ENCODE measurements at places on chromosomes 7 and 10.

GRCh38 chr7:101507791-101508252 is 121.3 kb downstream of the MYL10 start:
- DNase-seq: no peak

DNA sequence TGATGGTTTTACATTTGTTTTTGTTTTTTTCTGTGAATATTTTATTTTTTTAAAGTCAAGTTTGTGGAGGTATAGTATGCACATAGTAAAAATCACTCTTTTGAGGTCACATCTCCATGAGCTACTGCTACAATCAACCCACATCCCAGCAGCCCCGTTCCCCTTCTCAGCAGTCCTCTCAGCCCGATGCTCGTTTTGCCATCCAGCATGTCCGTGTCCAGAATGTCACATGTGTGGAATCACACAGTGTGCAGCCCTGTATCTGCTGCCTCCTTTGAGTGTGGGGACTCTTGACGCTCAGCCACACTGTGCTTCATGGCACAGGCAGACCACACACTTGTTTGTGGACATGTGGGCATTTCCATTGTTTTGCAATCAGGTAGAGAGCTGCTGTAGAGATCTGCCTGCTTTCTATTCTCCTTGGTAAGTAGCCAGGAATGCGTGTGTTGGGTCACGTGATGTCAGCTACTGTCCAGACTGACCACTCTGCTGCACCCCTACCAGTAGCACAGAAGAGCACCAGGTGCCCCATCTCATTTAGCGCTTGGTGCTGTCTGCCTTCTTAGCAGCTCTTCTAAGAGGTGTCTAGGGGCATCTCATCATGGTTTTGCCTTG is 71.6 kb upstream of the CAMK2B start:
- DNase-seq: peak; percentile 45

DNA sequence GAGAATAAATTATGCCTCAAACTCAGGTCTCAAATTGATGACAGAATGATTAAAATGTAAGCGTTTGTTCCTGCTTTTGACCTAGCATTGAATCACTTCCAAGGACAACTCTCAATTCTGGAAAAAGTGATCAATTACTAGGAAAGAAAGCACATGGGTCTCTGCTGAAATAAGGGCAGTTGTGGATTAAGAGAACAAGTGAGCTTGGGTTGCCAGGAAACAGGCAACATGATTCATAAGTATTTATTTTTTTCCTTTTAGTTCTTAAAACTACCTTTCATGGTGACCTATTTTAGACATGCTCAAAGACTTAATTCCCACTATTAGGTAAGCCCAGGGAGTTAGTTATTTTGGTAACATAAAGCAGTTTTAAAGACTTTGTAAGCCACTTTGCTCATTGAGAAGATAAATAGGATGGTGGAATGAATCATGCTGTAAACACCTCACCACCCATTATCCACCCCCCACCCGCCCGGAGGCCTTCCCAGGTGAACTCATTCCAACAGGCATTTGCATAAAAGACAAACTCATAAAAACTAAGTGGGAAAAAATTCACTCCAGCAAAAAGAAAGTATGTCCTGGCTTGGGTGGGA is 728.3 kb downstream of the SORCS1 start:
- no peak for DNase-seq

- peak; percentile 3 for DNase-seq
Observed at GRCh38 chr7:147406521-147407135, 1183.9 kb upstream of the C7orf33 start.

- DNase-seq: no peak
Observed at GRCh38 chr10:60390224-60390626, 550 bp upstream of the ANK3 start.

DNA sequence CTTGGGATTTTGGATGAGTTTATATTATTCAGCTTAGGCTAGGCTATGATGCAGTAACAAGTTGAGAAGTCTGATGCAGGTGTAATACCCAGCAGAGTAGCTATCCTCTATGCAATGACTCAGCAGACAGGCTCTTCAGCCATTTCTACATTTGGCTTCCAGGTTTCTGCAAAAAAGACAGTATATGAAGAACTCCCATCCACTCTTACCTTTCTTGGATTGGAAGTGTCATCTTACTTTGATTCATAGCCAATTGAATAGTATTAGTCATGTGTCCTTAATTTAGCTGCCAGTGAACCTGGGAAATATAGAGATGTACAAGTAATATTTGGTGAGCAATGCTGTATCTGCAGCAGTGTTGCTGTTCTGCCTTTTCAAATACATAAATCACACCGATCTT is 127.8 kb upstream of the NPSR1 start:
- no peak for DNase-seq

GRCh38 chr7:34064519-34065158 is 159.3 kb downstream of the BMPER start:
- no peak for DNase-seq

- DNase-seq: no peak
Observed at GRCh38 chr7:41125343-41125742, 577.5 kb downstream of the INHBA start.

- DNase-seq: no peak
Observed at GRCh38 chr7:108234971-108235450, 104.8 kb upstream of the LAMB4 start.

DNA sequence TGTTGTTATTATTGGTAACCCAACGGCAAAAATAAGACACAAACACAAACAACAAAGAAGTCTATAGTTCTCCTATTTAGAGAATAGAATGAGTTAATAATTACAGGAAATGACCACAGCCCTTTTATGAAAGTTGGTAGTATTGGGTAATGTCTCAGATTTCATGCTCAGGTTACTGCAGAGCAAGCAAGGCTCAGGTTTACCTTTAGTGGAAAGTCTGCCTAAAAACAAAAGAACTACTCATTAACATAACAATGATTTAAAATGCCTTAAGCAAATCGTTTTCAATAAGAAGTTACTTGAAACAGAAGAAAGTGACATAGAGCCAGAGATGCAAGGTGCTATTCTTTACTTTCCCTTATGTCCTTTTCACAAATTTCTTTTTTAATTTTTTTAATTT is 441.2 kb downstream of the PLXDC2 start:
- no peak for DNase-seq

DNA sequence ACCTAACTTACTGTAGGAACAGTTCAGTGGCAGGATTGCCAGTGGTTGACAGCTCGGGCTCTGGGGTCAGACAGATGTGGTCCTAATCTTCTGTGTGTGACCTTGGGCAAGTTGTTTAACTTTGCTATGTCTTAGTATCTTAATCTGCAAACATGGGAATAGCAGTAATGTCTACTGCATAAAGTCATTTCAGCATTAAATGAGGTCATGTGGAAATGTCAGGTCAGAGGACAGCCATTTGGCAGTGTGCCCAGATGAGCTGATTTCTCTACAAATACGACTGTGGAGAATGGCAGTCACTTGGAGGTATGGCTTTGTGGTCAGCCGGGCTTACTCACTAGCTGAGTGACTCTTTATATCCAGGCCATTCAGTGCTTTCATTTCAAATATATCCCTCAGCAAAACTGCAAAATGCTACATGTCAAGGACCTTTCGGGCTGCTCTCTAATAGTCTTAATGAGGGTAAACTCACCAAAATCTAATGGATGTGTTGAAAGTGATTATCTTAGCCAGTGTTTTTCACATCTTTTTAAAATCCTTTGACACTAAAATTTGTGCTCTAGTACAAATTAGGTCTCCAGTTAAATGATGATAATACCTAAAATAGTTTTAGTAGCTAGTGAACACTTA is 171.4 kb downstream of the ST7 start:
- DNase-seq: peak; percentile 61

GRCh38 chr10:43027331-43027955 is 49.4 kb upstream of the RET start:
- DNase-seq: no peak

- peak; percentile 53 for DNase-seq
Observed at GRCh38 chr10:95660283-95660682, 3.8 kb upstream of the ALDH18A1 start.

GRCh38 chr7:72781631-72782030 is 46.4 kb downstream of the TYW1B start:
- no peak for DNase-seq

- DNase-seq: no peak
Observed at GRCh38 chr7:134311807-134312206, 4.9 kb downstream of the SLC35B4 start.

DNA sequence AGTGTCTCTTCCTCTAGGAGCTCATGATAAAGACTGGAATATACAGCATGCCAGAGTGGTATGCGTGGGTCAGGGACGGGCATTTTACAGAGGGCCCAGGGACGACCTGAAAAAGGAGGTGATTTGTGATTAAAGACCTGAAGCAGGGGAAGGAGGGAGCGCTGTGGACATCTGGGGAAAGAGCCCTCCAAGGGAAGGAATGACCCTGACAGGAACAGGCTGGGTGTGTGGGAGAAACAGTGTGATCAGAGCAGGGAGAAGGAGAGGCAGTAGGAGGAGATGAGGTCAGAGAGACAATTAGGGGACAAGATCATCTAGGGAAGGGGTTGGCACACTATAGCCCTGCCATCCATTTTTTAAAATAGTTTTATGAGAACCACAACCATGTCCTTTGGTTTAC is 3.4 kb upstream of the RASSF4 start:
- no peak for DNase-seq

DNA sequence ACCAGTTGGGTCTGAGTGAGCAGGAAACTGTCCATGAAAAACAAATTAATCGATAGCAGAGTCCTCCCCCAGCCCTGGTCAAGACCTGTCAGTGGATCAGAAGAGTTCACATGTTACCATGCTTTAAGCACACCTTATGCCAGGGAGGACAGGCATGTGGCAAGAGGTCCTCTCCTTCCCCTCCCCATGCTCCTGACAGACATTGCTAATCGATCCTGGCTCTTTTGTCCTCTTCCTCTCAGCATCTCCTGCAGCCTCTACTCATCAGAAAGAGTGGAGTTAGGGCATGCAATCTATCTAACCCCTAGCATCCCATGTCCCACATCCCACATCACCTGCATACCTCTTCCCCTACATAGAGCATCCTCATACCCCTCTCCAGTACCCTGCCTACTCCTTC is 117.1 kb upstream of the TCF7L2 start:
- DNase-seq: no peak

- DNase-seq: no peak
Observed at GRCh38 chr7:36887233-36887632, 162.9 kb upstream of the AOAH start.

- no peak for DNase-seq
Observed at GRCh38 chr10:128052696-128053095, 73.5 kb downstream of the MKI67 start.

GRCh38 chr7:19009241-19009935 is 108.0 kb downstream of the TWIST1 start:
- DNase-seq: no peak

DNA sequence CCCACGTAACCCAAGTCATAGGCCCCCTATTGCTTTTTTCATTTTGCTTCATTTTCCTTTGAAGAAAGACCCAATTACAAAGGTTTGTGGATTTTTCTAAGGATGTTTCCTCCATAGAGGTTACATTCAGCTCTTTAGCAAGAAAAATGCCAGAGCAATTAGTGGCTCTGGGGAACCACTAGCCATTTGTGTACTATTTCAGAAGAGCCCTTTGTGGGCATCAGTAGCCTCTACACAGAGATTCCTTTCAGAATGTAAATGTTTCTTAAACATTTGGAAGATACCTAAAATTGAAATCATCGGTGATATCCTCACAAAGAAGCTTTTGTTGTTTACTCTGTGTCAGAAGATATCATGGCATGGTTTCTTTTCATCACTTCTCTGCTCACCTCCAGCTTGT is 291.0 kb upstream of the KMT2E start:
- no peak for DNase-seq

- DNase-seq: no peak
Observed at GRCh38 chr7:93997868-93998267, 6.3 kb downstream of the BET1 start.

GRCh38 chr10:35564341-35564968 is 40.7 kb upstream of the GJD4 start:
- no peak for DNase-seq

DNA sequence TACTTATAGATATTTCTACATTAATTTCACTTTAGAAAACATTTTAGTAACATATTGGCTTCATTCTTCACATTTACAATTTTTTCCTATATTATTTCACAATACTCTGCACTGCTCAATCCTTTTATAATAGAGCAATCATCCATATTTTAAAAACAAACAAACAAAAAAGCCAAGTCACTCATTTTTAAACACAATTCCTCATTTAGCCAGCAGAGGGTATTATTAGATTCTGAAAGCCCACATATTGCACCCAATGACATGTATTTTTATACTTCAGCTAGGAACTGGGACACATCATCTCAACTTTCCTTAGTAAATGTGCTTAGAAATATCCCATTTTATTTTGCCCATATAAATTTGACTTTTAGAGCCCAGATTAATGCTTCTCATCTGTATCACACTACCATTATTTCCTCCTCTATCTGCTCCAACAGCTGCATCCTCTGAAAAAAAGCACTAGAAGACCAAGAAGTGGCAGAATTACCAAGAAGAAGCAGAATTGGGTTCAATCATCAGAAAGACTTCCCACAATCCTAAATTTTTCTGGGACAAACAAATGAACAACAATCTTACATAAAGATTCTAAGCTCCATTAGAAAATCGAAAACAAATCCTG is 29.5 kb downstream of the CTNNA3 start:
- peak; percentile 3 for DNase-seq

- DNase-seq: no peak
Observed at GRCh38 chr10:123570898-123571515, 95.1 kb upstream of the GPR26 start.

- DNase-seq: no peak
Observed at GRCh38 chr7:148155000-148155399, 435.6 kb upstream of the C7orf33 start.

GRCh38 chr10:97184971-97185325 is 811 bp downstream of the SLIT1 start:
- DNase-seq: no peak

GRCh38 chr7:41886262-41886900 is 183.5 kb upstream of the INHBA start:
- peak; percentile 51 for DNase-seq
